H7 (cell line): ENCODE measurements at places on chromosomes 12 and 14. TPM values are rescaled to one million over a fixed set of nuclear protein-coding genes. Genes with fewer than 3 reads are reported as not detected.

CS gene
- total RNA-seq, result 179 and 188 TPM in 2 replicates

SYCP3 gene
- total RNA-seq, result not detected in 2 replicates

TAS2R19 gene
- total RNA-seq, result 0.62 and 1.3 TPM in 2 replicates

PLEKHH1 gene
- 16.5 and 22.2 TPM in 2 replicates for total RNA-seq

ST8SIA1 gene
- 1.5 and 1.7 TPM in 2 replicates for total RNA-seq

CABP1 gene
- 4.4 and 6.0 TPM in 2 replicates for total RNA-seq

SMIM41 gene
- total RNA-seq, result not detected in 2 replicates

LALBA gene
- not detected in 2 replicates for total RNA-seq

BEGAIN gene
- total RNA-seq, result 1.3 and 3.3 TPM in 2 replicates

DLK1 gene
- total RNA-seq, result 0.37 and 1.5 TPM in 2 replicates

RNASE7 gene
- not detected in 2 replicates for total RNA-seq

LMNTD1 gene
- total RNA-seq, result 2.8 TPM in 1 of 2 replicates, not detected in the other

KRT3 gene
- not detected in 2 replicates for total RNA-seq

RAB2B gene
- total RNA-seq, result 21.5 and 26.8 TPM in 2 replicates

ZNF26 gene
- total RNA-seq, result 6.3 and 10.1 TPM in 2 replicates

PTGDR gene
- not detected in 2 replicates for total RNA-seq

CHST11 gene
- 14.5 and 14.8 TPM in 2 replicates for total RNA-seq

GNPNAT1 gene
- total RNA-seq, result 25.7 and 39.6 TPM in 2 replicates

MDP1 gene
- total RNA-seq, result 18.6 and 23.6 TPM in 2 replicates

GZMH gene
- not detected in 2 replicates for total RNA-seq

SERPINA10 gene
- not detected in 2 replicates for total RNA-seq

CD9 gene
- total RNA-seq, result 266 and 274 TPM in 2 replicates

GPR68 gene
- total RNA-seq, result 0.22 and 1.1 TPM in 2 replicates

PTPN6 gene
- 25.0 and 34.3 TPM in 2 replicates for total RNA-seq

NAV3 gene
- total RNA-seq, result 0.14 and 4.2 TPM in 2 replicates

MLXIP gene
- total RNA-seq, result 29.7 and 49.8 TPM in 2 replicates

PTPRO gene
- 0.42 TPM in 1 of 2 replicates, not detected in the other for total RNA-seq

AKAP6 gene
- total RNA-seq, result 0.22 and 0.28 TPM in 2 replicates

MAPKAPK5 gene
- total RNA-seq, result 102 and 130 TPM in 2 replicates

MYO1H gene
- total RNA-seq, result 0.04 TPM in 1 of 2 replicates, not detected in the other

KSR2 gene
- 0.10 and 0.15 TPM in 2 replicates for total RNA-seq

E2F7 gene
- total RNA-seq, result 8.7 and 12.0 TPM in 2 replicates

LHX5 gene
- total RNA-seq, result 0.07 and 0.85 TPM in 2 replicates

AQP6 gene
- not detected in 2 replicates for total RNA-seq

TMEM179 gene
- total RNA-seq, result 1.9 and 3.2 TPM in 2 replicates

LMO3 gene
- 10.9 and 12.9 TPM in 2 replicates for total RNA-seq

ALDH1L2 gene
- total RNA-seq, result 1.1 and 1.2 TPM in 2 replicates

JDP2 gene
- total RNA-seq, result 30.2 and 37.9 TPM in 2 replicates

KLHDC2 gene
- 71.5 and 102 TPM in 2 replicates for total RNA-seq

CCDC196 gene
- not detected in 2 replicates for total RNA-seq

POTEM gene
- total RNA-seq, result not detected in 2 replicates

FAM90A1 gene
- 2.6 and 4.6 TPM in 2 replicates for total RNA-seq

ABCD2 gene
- not detected in 2 replicates for total RNA-seq

ANO2 gene
- 0.76 and 2.1 TPM in 2 replicates for total RNA-seq

KRT6C gene
- total RNA-seq, result not detected in 2 replicates

HNF1A gene
- total RNA-seq, result not detected in 2 replicates

C12orf54 gene
- total RNA-seq, result not detected in 2 replicates

INHBE gene
- total RNA-seq, result 9.6 and 10.4 TPM in 2 replicates

CYP46A1 gene
- total RNA-seq, result 0.04 and 0.42 TPM in 2 replicates

ZFHX2 gene
- 2.2 and 3.4 TPM in 2 replicates for total RNA-seq

TAC3 gene
- total RNA-seq, result 1.00 and 1.2 TPM in 2 replicates

CFAP251 gene
- 0.15 and 0.24 TPM in 2 replicates for total RNA-seq

KRT79 gene
- not detected in 2 replicates for total RNA-seq

TMCC3 gene
- 0.62 and 1.3 TPM in 2 replicates for total RNA-seq

PLEK2 gene
- not detected in 2 replicates for total RNA-seq

ERP27 gene
- not detected in 2 replicates for total RNA-seq

WDHD1 gene
- 39.4 and 70.4 TPM in 2 replicates for total RNA-seq

PSMC1 gene
- 129 and 146 TPM in 2 replicates for total RNA-seq

LRFN5 gene
- 5.4 and 7.5 TPM in 2 replicates for total RNA-seq

SUSD6 gene
- total RNA-seq, result 0.70 and 1.1 TPM in 2 replicates
